Esophagus muscularis mucosa (tissue), 4 donors: ENCODE measurements at places on chromosomes 16 and 17. TPM values are rescaled to one million over a fixed set of nuclear protein-coding genes. Genes with fewer than 3 reads are reported as not detected.

GRCh38 chr17:14712611-14713021 is 411.7 kb downstream of the HS3ST3B1 start:
- no peak for DNase-seq

TMEM100 gene
- 4.2 TPM for total RNA-seq

- no peak for DNase-seq
These were observed 945.8 kb downstream of the KCNJ2 start for GRCh38 chr17:71114911-71115668.

DNA sequence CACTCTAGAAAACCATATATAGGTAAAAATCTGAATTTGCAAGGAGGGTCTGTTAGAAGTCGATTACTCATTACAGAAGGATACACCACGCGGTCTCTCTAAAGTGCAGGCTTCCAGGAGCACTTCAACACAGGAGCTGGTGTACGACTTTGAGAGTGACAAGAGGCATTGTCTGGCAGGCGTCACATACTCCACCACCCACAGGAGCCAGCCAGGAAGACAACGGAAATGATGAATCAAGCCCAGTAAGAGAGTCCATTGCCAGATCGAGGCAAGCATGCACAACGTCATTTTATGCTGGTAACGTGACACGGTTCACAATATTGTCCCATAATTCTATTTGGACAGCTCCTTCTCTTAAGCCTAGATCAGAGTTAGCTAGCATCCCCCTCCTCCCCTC is 15.0 kb upstream of the CACNG4 start:
- no peak for DNase-seq

GRCh38 chr17:39923230-39923629 is 4.2 kb downstream of the ORMDL3 start:
- no peak for DNase-seq

SLX4 gene
- 3.0 TPM for total RNA-seq

DNA sequence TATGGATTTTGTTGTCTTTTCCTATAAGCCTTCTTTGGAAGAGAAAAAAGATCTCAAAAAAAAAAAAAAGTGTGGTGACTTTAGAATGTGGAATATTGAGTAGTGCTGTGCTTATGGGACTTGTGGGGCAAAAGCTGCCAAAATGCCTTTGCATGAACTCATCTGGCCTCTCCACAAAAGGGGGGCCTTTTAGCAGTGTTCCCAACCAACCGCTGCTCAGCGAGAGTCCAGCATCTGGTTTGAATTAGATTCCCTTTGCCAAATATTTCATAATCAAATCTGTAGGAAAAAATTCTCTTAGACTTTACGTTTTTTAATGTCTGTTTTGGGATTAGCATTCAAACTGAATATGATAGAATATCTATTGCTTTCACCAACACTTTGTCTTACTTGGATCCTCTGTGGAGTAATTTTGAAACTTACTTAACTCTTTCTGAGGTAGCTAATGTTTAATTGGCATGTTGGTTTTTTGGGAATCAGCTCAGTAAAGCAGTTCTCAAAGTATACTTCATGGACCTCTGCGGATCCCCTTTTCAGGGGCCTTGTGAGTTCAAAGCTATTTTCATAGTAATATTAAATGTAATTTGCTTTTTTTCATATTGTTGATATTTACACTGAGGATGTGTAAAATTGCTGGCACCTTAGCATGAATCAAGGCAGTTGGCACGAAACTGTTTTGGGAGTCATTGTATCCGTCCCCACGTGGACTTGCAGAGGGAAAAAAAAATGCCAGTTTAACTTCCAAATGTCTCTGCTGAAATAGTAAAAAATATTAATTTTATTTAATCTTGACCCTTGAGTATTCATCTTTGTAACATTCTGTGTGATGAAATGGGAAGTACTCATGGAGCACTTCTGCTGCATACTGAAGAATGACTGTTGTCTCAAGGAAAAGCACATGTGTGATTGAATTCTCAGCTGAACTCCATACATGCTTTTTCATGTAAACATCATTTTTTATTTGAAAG is 34.7 kb upstream of the VPS4A start:
- peak; percentile 92 for DNase-seq

DNA sequence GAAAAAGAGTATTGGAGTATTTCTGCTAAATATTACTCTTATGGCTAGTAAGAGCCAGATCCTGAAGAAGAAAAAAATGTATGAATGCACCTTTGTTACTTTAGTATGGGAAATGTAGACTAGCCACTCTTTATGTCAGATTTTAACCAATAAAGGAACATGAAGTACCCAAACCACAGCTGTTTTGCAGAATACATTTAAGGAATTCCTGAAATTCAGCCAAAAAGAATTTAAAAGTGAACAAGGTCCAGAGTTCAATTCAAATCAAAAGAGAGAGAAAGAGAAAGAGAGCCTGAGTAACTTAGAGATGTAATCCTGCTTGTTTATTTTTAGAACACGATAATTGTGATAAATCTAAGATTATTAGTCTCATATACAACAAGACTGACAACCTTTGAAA is 1.2 kb downstream of the KCNJ16 start:
- DNase-seq = no peak

DNA sequence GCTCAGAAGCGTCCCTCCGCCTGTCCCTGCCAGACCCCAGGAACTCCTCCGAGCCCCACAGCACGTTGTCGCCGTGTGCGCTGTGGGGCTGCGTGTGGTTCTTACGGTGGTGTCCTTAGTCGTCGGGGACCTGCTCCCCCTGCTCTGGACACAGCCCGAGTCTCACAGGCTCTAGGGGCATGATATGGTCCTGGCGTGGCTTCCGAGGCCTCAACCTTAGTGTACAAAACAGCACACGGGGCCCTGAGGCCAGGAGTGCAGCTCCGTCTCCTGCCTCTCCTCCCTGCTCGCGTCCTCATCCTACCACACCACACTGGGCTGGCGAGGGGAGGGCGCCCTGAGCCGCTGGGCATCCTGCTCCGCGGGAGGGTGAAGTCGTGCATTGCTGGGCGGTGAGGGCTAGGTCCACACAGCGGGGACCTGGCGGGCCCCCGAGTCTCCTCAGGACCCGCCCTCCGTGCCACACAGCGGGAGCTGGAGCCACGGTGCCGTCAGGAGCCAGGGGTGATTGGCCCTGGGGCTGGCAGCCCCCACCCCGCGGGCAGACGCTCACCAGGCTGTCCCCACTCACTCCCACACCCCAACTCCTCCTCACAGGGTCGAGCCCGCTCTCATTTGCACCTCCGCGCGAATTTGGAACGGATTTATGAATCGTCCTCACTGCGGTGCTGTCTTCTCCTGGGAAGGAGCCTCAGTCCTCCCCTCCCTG is 1.2 kb upstream of the MAFG start:
- DNase-seq = no peak

CACNG1 gene
- total RNA-seq = not detected

MMP2 gene
- 211 TPM for total RNA-seq

DNA sequence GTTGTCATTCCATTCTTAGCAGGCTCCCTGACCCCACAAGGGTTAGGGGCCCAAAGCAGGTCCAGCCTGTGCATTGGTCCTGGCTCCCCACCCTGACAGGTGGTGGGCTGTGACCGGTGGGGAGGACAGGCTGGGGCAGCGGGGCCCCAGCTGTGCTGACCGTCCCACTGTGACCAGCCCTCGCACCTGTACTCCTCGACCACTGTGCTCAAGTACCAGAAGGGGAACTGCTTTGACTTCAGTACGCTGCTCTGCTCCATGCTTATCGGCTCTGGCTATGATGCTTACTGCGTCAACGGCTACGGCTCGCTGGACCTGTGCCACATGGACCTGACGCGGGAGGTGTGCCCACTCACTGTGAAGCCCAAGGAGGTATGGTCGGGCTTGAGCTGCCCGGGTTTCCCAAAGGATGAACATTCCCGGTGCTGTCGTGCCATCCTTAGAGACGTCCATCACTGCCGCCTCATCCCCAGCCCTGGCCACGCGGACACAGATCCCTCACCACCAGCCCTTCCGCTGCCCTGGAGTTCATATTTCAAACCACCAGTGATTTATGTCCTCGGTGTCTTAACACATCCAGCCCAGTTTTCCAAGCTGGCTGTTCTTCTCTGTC is 7.3 kb downstream of the DRC7 start:
- no peak for DNase-seq

KRTAP16-1 gene
- total RNA-seq = not detected

MAF gene
- total RNA-seq = 55.1 TPM

- no peak for DNase-seq
These were observed 45.8 kb downstream of the VPS35L start for GRCh38 chr16:19601083-19601976.

DNA sequence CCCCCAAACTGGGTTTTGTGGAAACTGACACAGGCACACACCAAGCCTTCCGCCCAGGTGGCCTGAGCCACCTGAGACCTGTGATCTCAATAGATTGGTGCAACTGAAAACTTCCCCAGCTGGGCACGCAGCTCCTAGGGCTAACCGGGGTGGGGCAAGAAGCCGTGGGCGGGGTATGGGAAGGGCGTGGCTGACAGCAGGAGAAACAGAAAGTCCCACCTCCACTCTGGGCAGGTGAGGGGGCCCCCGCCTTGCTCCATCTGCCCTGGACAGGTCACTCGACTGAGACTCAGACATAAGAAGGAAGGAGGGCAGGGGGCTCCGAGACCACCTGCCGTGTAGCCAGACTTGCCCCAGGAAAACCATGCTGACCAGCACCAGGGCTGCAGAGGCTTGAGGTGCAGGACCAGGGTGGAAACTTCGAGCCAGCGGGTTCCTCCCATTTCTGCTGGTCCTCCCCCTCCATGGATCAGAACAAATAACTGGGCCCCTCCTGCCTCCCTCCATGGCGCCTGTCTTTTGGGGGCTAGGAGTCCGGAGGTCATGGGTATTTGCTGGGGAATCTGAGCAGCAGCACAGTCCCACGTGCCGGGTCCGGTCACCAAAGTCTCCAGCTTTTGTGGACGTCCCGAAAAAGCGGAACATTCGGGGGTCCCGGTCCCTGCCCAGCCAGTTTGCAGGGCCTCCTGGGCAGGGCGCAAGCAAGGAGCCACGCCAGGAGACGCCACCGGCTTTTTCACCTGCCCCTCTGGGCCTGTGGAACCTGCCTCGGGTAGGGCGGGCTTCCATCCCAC is 1.3 kb downstream of the TIMP2 start:
- no peak for DNase-seq

GRCh38 chr17:19755392-19755791 is 7.3 kb upstream of the ALDH3A1 start:
- no peak for DNase-seq

ANKRD40CL gene
- total RNA-seq = not detected

PTRH2 gene
- 31.1 TPM for total RNA-seq

GRCh38 chr17:32541640-32542039 is 54.8 kb downstream of the CDK5R1 start:
- DNase-seq = no peak

OTOP3 gene
- not detected for total RNA-seq

DNA sequence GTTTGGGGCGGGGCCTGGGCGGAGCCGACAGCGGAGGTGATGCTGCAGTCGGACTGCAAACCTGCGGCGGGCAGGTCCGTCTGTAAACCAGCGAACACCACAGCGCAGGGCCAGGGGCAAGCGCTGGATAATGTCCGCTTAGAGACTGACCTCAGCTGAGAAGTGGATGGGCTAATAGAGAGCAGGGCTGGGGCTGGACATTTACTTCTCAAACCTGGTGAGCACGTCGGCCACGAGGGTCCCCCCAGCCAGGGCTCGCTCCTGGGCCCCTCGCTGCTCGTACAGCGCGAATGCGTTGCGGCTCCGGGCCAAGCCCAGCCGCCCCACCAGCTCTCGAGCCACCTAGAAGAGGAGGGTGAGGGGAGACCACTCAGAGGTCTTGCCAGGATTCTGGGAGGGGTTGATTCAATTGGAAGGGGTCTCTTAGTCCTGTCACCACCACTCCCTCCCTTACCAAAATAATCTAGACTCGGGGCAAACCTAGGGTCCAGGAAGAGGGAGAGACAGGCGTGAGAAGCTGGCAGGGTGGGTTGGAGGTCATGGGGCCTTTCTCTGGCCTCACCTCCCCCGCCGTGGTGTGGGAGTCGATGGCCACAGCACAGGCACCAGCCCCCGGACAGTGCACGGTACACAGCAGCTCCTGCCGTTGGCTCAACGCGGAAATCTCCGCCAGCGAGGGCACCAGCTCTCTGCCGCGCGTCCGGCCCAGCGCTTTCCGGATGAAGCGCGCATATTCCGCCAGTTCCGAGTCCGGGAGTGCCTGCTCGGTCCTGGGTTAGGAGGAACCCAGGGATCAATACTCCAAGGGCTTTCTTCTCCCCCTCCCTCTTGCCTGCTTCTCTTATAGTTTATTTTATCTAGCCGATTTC is 5.8 kb downstream of the PLEKHH3 start:
- no peak for DNase-seq

DNA sequence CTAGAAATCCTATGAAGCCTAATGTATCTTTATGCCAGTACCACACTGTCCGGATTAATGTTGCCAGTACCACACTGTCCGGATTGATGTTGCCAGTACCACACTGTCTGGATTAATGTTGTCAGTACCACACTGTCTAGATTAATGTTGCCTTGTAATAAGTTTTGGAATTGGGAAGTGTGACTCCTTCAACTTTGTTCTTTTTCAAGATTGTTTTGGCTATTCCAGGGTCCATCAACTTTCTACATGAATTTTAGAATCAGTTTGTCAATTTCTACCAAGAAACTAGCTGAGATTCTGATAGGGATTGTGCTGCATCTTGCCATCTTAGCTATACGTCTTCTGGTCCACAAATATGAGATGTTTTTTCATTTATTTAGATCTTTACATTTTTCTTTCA is 68.7 kb downstream of the TBX4 start:
- DNase-seq = no peak

DNA sequence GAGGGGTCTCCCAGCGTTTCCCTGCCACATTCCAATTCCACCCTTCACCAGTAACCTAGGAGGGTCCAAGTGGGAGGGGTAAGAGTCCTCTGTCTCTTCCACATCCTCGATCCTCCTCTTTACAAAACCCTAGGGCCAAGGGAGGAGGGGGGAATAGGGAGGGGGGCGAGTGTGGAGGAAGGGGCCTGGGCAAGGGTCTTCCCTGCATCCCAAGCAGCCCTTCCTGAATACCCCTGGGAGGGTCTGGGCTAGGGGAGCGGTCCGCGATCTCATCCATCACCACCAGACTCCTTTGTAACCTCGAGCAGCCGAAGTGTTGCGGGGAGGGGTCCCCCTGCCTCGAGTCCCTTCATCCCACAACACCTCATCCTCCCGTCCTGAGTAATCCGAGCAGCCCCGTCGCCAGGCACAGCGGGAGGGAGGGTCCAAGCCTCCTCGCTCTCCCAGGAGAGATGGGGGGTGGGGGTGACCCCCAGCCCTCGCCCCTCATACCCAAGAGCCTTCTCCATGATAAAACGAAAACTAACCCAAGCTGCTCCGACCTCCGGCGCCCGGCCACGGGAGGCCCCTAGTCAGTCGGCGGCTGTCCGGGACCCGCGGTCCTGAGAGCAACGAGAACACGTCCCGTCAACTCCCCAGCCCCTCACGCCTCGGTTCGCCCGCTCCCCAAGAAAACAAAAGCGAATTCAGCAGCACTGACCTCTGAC is 502 bp downstream of the SMPD3 start:
- no peak for DNase-seq

- DNase-seq = no peak
These were observed 37.3 kb downstream of the METTL16 start for GRCh38 chr17:2474371-2474770.

PLXDC1 gene
- total RNA-seq = 17.0 TPM

CDK3 gene
- total RNA-seq = not detected

DNA sequence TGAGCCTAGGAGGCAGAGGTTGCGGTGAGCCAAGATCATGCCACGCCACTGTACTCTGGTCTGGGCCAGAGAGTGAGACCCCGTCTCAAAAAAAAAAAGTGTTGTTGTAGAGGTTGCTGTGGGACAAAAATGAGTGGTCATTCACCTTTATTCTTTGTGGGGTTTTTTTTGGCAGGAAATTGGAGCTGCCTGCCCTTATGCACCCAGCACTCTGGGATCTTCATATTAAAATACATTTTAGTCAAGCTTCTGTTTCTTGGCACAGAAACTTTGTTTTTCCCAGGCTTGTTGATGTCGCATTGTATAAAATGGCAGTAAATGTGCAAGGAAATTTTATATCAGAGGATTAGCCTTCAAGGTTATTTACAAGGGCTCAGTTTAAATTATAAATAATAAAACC is 174.3 kb downstream of the FTO start:
- DNase-seq = no peak
